ENCODE measurements at places on chromosomes 4 and X.

- DNase-seq: no peak
Observed at GRCh38 chr4:72169861-72170260, 138.1 kb downstream of the NPFFR2 start.

DNA sequence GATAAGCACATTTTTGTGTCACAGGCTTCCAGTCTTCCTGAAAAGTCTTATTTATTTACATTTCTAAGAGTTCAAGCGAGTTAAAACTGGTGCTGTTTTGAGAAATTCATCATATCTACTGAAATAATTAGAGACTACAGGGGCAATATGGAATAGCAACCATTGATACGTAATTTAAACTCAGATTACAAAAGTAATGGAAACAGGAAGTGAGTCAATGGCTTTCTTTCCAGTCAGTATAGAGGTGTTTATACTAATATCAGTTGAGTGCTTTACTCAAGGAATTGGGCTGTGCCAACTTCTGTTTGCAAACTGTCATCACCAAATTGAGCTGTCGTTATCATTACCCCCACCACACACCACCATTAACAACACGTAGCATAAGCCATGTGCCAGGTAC lies 222.7 kb downstream of the COL25A1 start:
- DNase-seq: no peak

DNA sequence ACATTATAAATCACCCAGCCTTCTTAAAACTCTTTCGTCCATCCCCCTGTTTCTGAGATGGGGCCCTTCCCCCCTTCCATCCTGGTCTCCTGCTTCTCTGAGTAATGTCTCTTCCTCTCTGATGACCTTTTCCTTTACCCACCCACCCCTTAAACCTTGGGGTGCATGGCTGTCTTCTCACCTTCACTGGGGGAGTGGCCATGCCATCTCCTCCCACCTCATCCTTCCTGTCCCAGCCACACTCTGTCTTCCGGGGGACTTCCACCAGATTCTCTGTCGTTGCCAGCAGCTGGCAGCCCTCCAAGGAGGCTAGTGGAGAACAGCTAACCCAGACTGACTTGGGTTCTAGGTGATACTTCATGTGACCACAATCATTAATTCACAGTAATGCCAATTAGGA lies 83.2 kb upstream of the SCML1 start:
- DNase-seq: no peak

DNA sequence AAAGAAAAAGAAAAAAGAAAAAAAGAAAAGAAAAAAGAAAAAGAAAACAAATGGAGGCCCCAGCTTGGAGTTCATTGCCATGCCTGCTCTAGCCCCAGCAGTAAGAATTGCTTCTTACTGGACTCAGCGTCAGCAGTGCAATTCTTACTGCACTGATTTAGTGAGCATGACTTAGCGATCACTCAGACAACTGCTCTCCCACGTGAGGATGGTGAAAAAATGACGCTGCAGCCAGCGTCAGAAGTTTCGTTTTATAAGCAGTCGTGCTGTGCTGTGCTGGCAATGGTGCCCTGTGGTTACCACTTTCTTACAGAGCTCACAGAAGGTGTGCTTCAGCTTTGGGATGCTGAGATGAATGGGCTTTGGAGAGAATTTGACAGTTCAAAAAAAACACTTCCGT lies 68.3 kb upstream of the DDX3X start:
- no peak for DNase-seq

GRCh38 chr4:99403380-99404184 lies 31.6 kb downstream of the ADH7 start:
- DNase-seq: no peak

Measured in fibroblast of skin of left biceps (primary cell).